Foreskin melanocyte (primary cell): ENCODE measurements at places on chromosomes 5 and 9.

DNA sequence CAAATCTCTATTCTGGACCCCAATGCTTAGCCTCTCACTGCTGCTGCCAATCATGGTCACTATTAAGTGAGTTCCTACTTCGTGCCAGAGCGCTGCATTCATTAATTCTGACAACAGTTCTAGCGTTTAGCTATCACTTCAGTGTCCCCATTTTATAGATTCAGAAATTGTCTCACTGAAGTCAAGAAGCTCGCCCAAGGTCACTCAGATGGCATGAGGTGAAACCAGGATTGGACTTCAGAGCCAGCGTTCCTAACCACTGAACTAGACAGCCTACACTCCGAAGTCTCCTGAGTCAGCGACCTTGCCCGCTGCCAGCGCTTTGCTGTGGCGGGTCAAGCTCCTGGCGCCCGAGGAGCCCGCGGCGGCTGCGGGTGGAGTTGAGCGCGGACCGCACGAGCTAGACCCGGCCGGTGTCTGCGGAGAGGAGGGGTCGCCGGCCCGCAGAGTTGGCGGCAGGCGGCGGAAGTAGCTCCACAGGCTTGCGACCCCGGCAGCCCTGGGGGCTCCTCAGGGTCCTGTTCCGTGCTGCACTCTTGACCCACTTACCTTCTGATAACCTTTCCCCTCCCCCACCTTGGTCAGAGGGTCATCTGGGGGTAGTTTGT lies 2.1 kb upstream of the GABRB2 start:
- no peak for DNase-seq

- no peak for DNase-seq
Measured at GRCh38 chr9:29183971-29184370, 1610.7 kb upstream of the C9orf72 start.

DNA sequence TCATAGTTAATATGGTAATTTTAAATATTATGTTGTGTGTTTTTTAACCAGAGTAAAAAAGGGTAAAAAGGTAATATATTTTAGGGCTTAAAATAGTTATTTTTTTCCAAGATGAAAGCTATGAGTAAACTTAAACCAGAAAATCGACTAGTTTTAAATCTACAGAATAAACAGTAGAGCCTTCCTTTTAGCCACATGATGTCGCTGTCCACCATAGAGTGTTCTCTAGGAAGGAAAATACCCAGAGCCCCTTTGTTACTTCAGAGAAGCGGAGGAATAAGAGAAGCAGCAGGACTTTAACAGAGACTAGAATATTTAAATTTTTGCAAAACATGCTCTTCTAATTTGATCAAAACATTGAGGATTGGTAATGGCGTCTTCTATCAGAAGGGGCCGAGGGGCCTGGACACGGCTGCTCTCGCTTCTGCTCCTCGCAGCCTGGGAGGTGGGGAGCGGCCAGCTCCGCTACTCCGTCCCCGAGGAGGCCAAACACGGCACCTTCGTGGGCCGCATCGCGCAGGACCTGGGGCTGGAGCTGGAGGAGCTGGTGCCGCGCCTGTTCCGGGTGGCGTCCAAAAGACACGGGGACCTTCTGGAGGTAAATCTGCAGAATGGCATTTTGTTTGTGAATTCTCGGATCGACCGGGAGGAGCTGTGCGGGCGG lies at the start of gene PCDHA2:
PCDHA2 (plus strand) TSS at position 258 of the 664 bp plus-strand sequence.
- DNase-seq = no peak

GRCh38 chr5:123885081-123885480 lies 373.1 kb downstream of the CSNK1G3 start:
- DNase-seq = no peak

- no peak for DNase-seq
Measured at GRCh38 chr5:127839496-127840197, 136.5 kb downstream of the CCDC192 start.

- DNase-seq = peak; percentile 78
Measured at GRCh38 chr5:16866795-16867576, 69.1 kb downstream of the MYO10 start.

GRCh38 chr9:1612886-1613285 lies 402.3 kb upstream of the SMARCA2 start:
- DNase-seq = no peak

GRCh38 chr9:23587433-23587832 lies 238.6 kb downstream of the ELAVL2 start:
- no peak for DNase-seq

DNA sequence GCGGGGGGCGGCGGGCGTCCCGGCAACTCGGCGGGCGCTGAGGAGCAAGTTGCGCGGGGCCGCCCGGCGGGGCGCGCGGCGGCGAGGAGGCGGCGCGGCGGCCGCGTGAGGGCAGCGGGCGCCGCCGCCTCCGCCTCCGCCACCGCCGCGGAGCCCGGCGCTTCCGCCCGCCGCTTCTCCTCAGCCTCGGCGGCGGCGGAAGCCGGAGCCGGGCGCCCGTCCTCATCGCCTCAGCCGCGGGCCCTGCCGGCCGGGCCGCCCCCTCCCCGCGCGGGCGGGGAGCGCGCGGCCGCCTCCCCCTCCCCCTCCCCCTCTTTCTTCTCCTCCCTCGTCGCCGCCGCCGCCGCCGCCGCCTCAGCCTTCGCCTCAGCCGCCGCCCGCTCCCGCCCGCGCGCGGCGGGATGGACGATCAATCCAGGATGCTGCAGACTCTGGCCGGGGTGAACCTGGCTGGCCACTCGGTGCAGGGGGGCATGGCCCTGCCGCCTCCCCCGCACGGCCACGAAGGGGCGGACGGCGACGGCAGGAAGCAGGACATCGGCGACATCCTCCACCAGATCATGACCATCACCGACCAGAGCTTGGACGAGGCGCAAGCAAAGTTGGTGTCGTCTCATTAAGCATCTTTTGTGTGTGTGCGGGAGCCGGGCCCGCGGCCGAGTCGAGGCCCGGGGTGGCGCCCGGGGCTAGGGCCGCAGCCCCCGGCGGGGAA lies at the start of gene PBX3:
PBX3 (plus strand) TSS at position 321 of the 712 bp plus-strand sequence.
- peak; percentile 23 for DNase-seq

DNA sequence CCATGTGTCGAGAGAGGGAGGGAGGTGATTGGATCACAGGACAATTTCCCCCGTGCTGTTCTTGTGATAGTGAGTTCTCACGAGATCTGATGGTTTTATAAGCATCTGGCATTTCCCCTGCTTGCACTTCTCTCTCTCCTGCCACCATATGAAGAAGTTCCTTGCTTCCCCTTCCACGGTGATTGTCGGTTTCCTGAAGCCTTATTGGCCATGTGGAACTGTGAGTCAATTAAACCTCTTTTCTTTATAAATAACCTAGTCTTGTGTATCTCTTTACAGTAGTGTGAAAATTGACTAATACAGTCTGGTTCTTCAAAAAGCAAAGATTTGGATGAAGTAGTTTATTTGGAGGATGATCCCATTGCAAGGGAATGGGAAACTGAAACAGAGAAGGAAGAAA lies 11.3 kb upstream of the MIER3 start:
- DNase-seq = no peak

GRCh38 chr5:109921735-109922380 lies 232.1 kb downstream of the MAN2A1 start:
- no peak for DNase-seq

DNA sequence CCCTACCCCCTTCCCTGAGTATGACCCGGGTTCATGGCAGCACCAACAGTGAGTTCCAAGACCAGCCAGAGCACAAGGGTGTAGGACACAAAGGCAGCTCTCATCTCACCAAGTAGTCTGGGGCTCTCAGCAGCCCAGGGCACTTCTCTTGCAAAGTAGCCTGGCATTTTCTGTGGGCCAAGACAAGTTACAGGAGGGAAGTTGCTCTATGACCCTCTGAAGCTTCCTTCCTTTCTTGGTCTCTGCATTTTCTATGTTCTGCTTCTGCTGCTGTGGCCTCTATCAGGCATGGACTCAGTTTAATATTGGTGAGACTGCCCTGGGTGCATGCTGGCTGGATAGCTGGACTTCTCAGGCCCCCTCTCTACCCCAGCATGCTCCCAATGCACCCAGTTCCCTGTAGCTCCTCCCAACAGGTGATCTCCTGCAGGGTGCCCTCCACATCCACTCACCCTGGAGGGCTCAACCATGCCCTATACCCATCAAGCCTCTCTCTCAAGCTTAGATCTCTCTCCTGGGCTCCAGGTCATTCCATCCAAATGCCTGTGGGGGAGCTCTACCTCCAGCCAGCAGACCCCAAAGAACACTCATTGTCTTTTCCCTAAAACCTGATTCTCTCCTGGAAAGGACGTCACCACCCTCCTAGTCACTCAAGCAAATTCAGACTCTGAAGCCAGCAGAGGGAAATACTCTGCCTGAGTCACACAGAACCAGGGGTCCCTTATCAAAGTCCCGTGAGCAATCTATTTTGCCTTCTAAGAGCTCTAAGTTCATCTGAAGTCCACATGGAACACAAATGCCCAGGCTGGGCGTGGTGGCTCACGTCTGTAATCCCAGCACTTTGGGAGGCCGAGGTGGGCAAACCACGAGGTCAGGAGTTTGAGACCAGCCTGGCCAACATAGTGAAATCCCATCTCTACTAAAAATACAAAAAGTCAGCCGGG lies 13.8 kb downstream of the TBC1D2 start:
- no peak for DNase-seq

DNA sequence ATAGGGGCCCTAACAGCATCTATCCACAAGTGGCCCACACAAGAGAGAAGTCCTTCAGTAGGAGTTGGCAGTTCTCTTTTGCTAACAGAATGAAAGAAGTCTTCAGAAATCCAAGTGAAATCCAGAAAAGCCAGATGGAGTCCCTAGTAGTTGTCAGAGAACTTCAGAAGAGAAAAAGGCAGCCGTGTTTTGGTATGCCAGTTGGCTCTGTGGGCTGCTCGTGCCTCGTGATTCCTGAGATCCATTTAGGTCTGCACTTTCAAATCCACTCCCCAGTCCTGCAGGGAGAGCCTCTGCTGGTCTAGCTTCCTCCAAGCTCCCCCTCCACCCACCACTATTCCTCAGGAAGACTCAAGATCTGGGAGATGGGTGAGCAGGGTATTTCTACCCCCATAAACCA lies 69.0 kb downstream of the CFAP90 start:
- DNase-seq = no peak

DNA sequence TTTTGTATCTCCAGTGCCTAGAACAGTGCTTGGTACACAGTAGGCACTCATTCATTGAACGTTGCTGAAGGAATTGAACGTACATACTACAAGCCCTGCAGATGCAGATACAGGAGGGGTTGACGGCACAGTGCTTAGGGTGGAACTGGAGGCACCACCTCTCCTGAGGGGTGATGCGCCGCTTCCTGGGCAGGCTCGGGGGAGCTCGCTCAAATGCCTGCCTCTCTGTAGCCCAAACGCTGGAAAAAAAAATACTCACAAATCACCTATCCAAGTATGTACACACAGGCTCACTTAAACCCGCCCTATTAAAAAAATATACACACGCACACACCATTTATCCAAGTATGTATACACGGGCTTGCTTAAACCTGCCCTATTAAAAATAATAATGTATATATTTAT lies 536 bp upstream of the COMMD10 start:
- DNase-seq = peak; percentile 13

DNA sequence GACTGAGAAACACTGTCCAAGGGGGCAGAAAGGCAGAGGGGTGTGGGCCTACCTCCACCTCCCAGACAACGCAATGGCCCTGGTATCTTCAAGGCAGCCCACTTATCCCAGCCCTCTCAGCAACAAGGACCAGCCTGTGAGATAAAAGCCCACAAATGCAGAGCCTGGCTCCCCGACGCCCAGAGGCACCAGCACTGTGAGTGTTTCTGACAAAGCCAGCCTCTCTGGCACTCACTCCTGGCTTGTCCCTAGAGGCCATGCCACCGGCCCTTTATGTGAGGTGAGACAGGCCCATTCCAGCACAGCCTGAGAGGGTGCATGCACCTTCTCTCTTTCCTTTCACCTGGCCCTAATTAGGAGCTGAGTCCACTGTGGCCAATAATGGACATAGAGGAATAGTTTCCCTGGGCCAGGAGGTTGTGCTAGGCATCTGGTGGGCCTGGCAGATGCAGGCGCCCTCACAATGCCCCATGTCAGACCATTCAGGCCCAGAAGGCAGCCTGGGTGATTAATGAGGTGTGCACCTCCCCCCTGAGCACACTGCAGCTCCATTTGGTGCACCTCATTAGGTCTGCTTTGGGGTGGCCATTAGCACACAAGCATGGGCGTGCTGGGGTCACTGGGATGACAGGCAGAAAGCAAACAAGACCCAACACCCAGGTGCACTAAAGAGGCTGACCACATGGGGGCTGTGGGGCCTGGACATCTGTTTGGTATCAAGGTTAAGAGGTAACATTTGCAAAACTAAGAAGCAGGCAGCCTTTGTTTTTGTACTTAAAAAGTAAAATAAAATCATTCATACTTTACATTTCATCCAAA lies 176.0 kb downstream of the MED10 start:
- no peak for DNase-seq

GRCh38 chr5:142110046-142110531 lies 1.5 kb downstream of the NDFIP1 start:
- no peak for DNase-seq
